ENCODE measurements at places on chromosomes 16 and 17.

DNA sequence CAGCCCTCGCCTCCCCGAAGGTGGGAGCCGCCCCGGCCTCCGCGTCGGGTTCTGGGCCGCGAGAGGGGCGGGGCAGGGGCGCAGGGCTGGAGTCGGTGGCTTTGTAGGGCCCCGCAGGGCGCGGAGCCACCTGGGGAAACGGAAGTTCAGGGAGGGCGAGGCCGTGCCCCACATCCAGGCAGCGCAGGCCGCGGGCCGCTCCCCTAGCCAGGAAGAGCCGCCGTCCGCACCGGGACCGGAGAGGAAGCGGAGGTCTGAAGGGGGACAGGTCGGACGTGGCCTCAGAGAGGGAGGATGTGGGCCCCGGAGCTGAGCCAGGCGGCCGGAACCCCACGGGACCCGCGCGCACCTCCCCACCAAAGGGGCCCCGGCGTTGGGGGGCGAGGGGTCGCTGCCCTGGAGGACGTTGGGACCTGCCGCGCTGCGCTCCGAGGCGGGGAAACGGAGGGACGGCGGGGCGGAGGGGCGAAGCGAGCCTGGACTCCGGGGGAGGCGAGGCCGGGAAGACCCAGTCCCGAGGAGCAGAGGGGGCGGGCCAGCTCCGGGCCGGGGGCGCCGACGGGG is 482 bp upstream of the SLC16A3 start:
- H3K4me1 ChIP-seq, result peaks cover 32% of the 10 kb centered on the region
- no peaks in the 10 kb centered on the region for H3K36me3 ChIP-seq
- DNase-seq, result peak; percentile 89
- H3K27ac ChIP-seq, result peak overlapping the region; percentile 90
- no peaks in the 10 kb centered on the region for H3K27me3 ChIP-seq

DNA sequence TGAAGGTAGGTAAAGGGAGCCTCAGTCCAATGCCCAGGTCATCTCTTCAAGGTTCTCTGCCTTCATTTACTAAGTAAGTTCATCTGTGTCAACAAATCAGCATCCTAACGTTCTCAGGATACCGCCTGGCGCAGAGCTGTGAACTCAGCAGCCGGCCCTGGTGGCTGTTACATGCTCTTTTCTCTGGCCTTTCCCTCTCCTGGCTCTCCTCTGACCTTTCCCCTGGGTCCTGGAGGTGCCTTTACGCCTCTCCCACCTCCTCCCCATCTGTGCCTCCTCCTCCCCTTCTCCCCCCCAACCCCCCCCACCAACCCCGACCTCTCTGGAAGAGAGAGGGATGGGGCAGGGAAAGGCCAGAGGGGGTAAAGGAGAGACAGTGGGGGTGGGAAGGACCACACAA is 19.5 kb downstream of the COTL1 start:
- no peak overlapping the region for H3K4me3 ChIP-seq
- H3K27ac ChIP-seq, result peak overlapping the region; percentile 53
- H3K4me1 ChIP-seq, result peaks cover 59% of the 10 kb centered on the region
- no peak for DNase-seq
- no peaks in the 10 kb centered on the region for H3K36me3 ChIP-seq
- H3K27me3 ChIP-seq, result no peaks in the 10 kb centered on the region

DNA sequence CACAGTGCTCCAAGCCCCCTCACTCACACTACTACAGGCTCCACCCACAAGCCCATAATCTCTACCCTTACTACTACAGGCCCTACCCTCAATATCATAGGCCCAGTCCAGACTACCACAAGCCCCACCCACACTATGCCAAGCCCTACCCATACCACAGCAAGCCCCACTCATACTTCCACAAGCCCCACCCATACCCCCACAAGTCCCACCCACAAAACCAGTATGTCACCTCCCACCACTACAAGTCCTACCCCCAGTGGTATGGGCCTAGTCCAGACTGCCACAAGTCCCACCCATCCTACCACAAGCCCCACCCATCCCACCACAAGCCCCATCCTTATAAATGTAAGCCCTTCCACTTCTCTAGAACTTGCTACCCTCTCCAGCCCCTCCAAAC is 13.8 kb downstream of the RIPOR1 start:
- H3K4me1 ChIP-seq, result peaks cover 40% of the 10 kb centered on the region
- peaks cover 78% of the 10 kb centered on the region for H3K36me3 ChIP-seq
- H3K4me3 ChIP-seq, result no peak overlapping the region
- DNase-seq, result peak; percentile 62
- H3K27ac ChIP-seq, result no peak overlapping the region

GRCh38 chr16:4070936-4071335 is 45.3 kb downstream of the ADCY9 start:
- DNase-seq, result no peak
- no peaks in the 10 kb centered on the region for H3K36me3 ChIP-seq
- no peaks in the 10 kb centered on the region for H3K27me3 ChIP-seq
- H3K27ac ChIP-seq, result no peak overlapping the region
- H3K4me1 ChIP-seq, result peaks cover 5% of the 10 kb centered on the region

DNA sequence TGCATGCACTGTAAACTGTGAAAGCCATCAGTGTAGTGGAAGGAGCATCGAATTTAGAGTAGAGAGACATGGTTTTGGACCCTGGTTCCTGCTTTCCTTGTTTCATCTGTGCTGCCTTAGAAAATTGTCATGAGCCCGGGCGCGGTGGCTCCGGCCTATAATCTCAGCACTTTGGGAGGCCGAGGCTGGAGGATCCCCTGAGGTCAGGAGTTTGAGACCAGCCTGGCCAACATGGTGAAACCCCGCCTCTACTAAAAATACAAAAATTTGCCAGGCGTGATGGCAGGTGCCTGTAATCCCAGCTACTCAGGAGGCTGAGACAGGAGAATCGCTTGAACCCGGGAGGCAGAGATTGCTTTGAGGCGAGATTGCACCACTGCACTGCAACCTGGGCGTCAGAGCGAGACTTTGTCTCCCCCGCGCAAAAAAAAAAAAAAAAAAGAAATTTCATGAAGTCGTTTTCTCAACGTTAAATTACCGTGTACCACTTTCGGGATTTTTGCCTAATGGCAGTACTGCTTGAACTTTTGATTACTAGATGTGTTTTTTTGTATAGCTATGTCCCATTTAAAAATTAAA is 912 bp downstream of the COQ7 start:
- H3K36me3 ChIP-seq, result peaks cover 14% of the 10 kb centered on the region
- peak overlapping the region; percentile 100 for H3K27ac ChIP-seq
- DNase-seq, result no peak
- H3K4me3 ChIP-seq, result peak overlapping the region; percentile 85
- H3K4me1 ChIP-seq, result peaks cover 14% of the 10 kb centered on the region

- DNase-seq, result no peak
- H3K4me3 ChIP-seq, result no peak overlapping the region
- H3K36me3 ChIP-seq, result no peaks in the 10 kb centered on the region
- H3K27ac ChIP-seq, result no peak overlapping the region
These were observed 92.8 kb downstream of the KATNIP start for GRCh38 chr16:27642756-27643155.

DNA sequence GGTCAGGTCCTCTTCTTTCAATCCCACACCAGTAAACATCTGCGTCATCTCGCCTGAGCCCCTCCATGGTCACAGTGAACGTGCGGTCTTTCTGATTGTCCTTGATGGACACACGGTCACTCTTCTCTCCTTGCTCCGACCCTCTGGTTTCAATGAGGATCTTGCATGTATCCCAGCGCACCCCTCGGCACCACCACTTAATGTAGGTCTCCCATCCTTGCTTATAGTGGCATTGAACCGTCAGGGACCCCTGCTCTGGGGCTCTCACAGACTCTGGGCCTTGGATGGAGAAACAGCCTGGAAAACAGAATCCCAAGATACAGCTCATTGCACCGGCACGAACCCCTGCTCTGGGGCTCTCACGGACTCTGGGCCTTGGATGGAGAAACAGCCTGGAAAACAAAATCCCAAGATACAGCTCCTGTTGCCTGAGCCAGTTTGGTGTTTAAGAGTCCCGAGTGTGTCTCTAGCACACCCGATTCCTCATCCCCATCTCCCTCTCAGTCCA is 5.4 kb downstream of the CD300LB start:
- no peaks in the 10 kb centered on the region for H3K27me3 ChIP-seq
- no peak for DNase-seq
- no peaks in the 10 kb centered on the region for H3K4me1 ChIP-seq
- H3K36me3 ChIP-seq, result no peaks in the 10 kb centered on the region

DNA sequence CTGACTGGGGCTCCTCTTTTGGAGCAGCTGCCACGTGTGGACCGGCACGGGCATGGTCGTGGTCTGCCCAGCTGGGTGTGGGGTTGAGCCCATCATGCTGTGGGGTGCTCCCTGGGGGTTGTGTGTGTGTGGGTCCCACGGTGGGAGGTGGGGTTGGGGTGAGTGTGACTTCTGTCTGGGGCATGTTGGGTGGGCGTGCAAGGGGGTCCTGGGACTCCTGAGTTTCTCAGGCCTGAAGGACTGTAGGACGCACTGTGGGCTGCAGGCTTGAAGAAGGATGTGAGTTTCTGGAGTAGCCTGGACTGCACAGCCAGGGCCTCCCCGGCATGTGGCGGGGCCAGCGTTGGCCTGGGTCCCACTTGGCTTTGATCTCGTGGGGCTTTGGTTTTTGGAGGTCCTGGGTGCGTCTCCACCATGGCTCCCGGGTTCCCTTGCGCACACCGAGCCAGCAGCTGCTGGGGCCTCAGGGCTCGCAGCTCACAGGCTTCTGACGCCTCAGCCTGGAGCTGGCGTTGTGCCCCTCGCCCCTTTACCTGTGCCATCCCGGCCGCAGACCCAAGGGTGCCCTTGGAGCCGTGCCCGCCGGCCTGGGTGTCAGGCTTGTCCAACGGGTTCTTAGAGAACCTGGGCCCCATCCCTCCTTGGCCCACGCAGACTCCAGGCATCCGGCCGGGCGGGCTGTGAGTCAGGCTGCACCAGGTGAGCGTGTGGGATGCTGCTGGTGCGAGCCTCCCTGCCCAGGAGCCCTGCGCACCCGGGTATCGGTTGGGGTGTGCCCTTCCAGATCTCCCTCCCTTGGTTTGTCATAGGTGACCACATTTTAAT is 34.4 kb upstream of the ZNF750 start:
- no peak overlapping the region for H3K4me3 ChIP-seq
- H3K36me3 ChIP-seq, result peaks cover 14% of the 10 kb centered on the region
- H3K4me1 ChIP-seq, result peaks cover 41% of the 10 kb centered on the region
- peak overlapping the region; percentile 82 for H3K27ac ChIP-seq

DNA sequence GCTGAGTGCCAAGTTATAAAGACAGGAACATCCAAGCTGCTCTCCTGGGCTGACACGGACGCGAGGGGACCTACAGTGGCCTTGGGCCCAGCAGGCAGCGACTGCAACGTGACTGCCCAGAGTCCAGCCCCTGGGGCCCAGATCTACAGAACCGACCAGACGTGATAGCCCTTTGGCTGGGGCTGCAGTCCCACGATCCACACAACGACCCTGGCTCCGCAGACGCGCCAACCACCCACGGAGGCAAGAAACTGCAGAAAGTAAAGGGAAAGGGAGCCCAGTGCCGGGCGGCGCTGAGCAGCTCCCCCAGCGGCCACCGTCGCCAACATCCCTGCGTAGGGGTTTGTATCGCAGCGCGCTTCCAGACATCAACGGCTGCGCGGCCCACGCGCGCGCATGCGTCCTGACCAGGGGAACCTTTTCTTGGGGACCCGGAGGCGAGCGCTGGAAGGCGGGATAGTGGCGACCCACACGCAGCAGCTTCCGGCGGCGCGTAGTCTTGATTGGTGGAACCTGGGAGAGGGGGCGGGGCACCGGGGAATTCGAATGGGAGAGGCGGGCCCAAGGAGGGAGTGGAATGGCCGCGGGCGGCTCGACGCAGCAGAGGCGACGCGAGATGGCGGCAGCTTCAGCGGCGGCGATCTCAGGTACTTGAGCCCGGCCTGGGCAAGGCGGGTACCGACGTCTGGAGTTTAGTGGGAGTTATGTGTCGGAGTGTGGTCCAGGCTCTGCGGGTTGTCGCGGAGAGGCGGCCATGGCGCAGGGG is at the start of gene KIF22:
TSS of gene KIF22 (plus strand) at position 569 of the 766 bp plus-strand sequence. CDS start at position 578, 9 bp downstream.
- H3K4me3 ChIP-seq, result peak within 1 kb of the TSS; percentile 93
- peak; percentile 100 for DNase-seq
- H3K27me3 ChIP-seq, result no peaks in the 10 kb centered on the region
- H3K36me3 ChIP-seq, result no peaks in the 10 kb centered on the region
- peak within 1 kb of the TSS; percentile 92 for H3K27ac ChIP-seq
- peaks cover 17% of the 10 kb centered on the region for H3K4me1 ChIP-seq

DNA sequence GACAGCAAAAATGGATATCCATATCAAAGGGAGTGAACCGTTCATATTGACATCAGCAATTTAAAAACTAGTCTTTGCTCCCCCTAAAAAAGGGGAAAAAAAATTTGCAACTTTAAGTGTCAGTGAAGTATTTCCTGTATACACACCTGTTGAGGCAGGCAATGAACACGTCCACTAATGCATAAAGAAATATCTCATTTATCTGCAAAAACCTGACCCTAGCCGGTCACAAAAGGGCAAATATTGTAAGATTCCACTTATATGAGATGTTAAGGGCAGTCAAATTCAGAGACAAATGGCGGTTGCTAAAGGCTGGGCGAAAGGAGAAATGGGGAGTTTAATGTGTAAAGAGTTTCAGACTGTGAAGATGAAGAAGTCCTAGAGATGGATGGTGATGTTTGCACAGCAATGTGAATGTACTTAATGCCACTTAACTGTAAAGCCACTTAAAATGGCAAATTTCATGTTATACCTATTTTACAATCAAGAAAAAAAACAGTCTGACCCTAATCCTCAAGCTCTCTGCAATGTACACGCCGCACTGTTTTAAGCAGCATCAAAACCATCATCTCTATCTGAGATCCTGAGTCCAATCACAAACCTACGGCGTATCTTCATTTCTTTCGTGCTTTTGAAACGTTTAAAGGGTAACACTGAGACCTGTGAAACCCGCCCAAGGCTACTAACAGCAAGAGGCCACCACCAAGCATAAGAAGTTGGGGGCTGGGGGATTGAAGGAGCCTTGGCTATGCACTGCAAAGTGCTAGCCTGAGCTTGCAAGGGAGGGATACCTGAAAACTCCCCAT is 1.1 kb downstream of the PARN start:
- H3K4me1 ChIP-seq, result peaks cover 22% of the 10 kb centered on the region
- no peak for DNase-seq
- peak overlapping the region; percentile 96 for H3K27ac ChIP-seq
- H3K27me3 ChIP-seq, result no peaks in the 10 kb centered on the region
- peak overlapping the region; percentile 75 for H3K4me3 ChIP-seq

- H3K4me1 ChIP-seq, result peaks cover 73% of the 10 kb centered on the region
- peak overlapping the region; percentile 8 for H3K27ac ChIP-seq
- no peaks in the 10 kb centered on the region for H3K27me3 ChIP-seq
- DNase-seq, result no peak
- H3K4me3 ChIP-seq, result peak overlapping the region; percentile 90
These were observed 2.5 kb downstream of the ITGA3 start for GRCh38 chr17:50058296-50058953.

DNA sequence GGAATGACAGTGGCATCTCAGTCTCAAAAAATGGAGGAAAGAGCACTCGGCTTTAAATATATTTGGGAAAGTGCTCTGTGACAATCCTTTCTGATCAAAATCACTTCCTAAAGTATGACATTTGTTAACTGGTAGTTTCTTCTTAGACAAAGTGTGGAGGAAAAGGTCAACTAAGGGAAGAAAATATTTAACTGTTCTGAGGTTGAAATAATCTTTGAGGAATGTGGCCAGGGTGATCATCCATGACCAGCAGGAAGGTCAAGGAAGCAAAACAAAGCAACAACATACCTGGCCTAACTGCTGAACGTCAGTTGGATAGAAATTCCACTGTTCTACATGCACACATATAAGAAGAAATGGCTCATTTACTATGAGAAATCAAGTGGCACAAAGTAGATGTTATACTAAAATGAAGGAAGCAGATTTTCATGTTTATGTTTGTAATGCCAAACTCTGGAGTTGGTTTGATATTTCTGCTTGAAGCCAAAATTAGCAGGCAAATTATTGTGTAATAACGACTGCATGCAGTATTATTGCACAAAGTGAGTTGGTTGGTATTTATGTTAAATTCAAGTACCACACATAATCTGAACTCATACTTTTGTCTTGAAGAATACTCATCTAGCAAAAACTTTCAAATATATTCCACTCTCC is 87.3 kb upstream of the CORO6 start:
- H3K27ac ChIP-seq, result peak overlapping the region; percentile 52
- DNase-seq, result no peak
- no peaks in the 10 kb centered on the region for H3K27me3 ChIP-seq
- no peak overlapping the region for H3K4me3 ChIP-seq
- H3K36me3 ChIP-seq, result no peaks in the 10 kb centered on the region

Measured in upper lobe of right lung (tissue), 1 donor.